ENCODE measurements at places on chromosomes 6 and 20.

DNA sequence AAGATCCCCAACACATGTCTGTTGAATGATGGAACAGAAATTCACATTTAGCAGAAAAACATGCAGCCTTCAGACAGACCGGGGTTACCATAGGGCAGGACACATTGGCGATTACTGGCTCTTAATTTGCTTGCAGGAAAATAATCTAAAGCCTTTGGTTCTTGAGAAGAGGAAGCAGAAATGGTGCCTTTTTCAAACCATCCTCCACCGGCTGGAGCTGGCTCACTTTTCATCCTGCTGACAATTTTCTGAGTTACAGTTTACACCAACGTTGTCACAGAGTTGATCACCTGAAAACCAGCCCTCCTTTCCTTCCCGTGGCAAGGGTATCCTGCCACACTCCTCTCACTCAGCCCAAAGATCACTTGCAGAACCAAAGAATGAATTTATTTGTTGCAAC lies 32.6 kb downstream of the SF3B5 start:
- no peak for DNase-seq

- DNase-seq: no peak
Measured at GRCh38 chr20:2293971-2294370, 1.8 kb upstream of the TGM3 start.

GRCh38 chr6:113060664-113061063 lies 713.5 kb downstream of the RFPL4B start:
- DNase-seq: no peak

GRCh38 chr20:32779500-32780211 lies 17.5 kb downstream of the DNMT3B start:
- peak; percentile 98 for DNase-seq

DNA sequence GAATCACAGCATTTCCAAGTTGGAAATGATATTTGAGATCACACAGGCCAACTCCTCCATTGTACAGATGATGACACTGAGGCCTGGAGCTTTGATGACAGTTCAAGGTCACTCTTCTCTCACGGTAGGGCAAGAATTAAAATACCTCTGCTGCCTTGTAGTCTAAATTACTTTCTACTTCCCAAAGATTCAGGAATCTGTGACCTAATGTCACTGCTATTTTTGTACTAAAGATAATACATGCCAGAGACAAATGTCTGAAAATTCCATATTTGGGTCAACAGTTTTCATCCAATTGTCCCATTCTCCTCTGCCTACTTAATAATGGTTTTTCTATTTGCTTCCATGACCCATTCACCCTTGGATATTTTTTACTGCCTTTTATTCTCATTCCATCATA lies 160.0 kb downstream of the SOD2 start:
- DNase-seq: no peak

DNA sequence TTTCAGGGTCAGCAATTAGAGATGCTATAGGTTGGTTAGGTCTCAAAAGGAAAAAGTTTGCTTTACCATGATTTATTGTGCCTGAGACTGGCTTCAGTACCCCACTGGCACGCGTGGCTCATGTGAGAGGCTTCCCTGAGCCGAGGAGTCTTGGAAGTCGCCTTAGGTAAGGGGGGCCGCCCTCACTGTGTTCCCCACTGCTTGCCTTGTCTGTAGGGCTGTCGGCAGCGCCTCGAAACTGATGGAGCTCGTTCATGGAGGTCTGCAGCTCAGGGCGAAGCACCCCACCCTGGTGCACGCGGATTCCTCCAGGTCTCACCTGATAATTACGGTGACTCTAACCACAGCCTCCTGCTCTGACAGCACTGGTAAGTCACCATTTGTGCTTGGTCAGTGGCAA lies 39.2 kb downstream of the FRMD1 start:
- no peak for DNase-seq

DNA sequence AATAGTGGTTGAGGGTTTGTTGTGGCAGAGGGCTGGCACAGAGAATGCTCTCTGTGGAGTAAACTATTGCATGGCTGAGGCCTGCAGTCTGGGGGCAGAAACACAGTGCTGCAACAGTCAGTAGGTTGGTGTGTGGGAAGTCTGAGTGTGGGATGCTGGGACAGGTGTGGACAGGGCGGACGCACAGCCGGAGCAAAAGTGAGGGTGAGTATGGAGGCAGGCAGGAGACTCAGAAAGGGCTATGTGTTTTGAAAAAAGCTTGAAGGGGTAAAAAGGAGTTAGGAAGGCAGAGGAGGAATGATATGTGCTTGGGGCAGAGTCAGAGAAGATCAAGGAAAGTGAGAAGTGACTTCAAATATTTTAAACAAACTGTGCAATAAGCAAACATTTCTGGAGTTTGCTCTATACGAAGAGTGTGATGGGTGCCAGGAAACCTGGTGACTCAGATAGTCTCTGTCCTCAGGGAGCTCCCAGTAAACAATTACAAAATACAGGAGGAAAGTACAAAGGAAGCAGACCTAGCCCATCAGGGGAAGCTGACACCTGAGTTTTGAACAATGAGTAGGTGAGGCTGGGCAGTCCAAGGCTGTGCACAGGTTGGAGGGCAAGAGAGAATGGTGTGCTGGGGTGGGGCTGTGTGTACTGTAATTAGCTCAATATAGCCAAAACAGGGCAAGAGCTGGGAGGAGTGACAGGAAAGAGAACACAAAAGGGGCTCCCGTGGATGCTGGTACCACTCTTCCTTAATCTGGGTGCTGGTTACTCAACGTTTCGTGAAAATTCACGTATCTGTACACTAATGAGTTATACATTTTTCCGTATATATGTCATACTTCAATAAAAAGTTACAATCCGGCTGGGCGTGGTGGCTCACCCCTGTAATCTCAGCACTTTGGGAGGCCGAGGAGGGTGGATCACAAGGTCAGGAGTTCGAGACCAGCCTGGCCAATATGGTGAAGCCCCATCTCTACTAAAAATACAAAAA lies 55.2 kb downstream of the PIGU start:
- no peak for DNase-seq

GRCh38 chr6:167751579-167752115 lies 75.1 kb upstream of the AFDN start:
- DNase-seq: no peak

DNA sequence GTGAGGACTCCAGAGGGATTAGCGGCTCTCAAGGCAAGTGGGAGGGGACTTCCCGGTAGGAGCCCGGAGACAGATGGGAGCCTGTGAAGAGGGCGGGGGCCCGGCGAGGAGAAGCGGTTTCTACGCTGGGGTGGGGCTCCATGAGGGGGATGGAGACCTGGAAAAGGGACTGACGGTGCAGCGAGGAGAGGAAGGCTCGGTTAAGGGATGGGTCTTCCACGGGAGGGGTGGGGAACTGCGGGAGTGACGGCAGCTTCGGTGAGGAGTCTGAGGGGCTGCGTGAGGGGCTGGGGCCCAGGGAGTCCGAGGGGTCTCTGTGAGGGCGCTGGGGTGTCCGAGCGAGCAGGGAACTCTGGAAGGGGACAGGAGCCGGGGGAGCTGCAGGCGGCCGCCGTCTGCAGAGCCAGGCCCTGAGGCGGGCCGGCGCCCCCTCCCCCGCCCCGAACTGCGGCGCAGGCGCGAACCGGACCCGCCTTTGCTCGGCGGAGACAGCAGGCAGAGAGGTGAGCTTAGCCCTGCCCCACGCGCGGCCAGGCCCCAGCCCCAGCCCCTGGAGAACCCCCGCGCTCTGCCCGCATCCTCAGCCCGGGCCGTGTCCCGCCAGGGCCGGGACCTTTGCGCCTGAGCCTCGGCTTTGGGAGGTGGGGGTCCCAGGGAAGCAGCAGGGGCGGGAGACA lies at the start of gene NRSN2:
TSS of gene NRSN2 (plus strand) at position 472 of the 677 bp plus-strand sequence. CDS start 2,533 bp downstream, outside the sequence.
- DNase-seq: peak; percentile 56

DNA sequence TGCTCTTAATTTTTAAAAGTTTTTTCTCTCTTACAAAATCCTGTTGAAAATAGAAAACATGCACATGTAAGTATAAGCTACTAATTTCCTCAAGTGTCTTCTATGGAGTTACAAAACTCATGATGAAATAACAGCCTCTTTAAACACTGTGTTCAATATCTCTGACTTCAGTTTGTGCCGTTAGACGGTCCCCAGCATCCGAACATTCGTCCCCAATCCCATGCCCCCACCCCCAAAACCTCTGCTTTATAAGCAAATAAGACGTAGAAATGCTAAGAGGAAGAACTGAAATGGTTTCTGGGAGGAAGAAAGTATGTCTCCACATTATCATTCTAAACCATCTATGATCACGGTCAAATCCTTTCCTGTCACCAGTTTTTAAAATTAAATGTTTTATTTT lies 31.7 kb upstream of the MYB start:
- no peak for DNase-seq

- no peak for DNase-seq
Measured at GRCh38 chr6:90790058-90790457, 203.2 kb upstream of the MAP3K7 start.

DNA sequence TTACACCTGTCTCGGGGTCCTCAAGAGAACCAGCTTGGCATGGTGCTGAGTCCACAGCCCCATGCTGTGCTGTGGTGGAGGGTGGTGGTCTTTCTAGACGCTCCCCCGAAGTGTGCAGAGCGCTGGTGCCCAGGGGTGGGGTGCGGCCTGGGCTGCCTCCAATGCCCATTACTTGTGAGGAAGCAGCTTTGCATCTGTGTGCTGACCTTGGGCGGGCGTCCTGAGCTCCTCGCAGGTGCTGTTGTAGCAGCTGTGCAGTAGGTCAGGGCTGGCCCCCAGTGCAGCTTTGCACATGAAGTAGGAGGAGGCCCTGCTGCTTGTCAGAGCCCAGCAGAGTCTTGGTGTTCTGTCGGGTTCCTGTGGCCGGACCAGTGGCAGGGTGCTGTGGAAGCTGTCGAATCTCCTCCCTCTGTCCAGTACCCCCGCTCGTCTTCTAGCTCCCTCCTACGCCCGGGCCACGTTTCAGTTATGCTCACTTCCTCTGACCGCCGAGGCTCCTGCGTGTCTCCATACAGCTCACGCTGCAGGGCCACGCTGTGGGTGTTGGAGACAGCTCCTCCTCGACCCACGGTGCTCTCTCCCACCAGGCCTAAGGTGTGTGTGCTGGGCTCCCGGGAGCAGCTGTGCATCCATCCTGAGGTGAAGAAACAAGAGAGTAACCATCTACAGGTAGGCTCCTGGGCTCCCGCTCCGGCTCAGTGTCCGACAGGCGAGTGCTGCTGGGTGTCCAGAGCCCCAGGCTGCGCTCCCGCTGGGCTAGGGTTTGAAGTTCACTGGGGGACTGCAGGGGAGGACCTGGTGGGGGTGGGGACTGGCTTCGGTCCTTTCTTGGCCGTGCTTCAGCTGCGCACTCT lies 4.1 kb downstream of the RTEL1 start:
- no peak for DNase-seq

- DNase-seq: no peak
Measured at GRCh38 chr20:53914781-53915445, 155.5 kb downstream of the BCAS1 start.

DNA sequence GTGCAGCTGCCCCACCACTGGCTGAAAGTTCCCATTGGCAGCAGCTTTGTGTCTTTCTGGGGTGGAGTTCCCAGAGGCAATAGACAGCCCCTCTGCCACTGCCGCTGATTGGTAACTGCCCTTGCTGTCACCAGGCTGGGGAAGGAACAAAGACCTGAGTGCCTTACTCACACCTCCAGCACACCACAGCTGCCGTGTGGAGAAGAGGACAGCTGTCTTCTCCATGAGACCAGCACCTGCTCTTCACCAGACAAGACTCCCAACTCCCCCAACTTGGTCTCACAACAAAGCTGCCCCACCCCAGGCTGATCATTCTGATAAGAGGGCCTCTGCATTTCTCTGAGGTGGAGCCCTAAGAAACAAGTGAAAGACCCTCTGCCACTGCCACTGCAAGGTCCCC lies 39.7 kb upstream of the PTCHD4 start:
- DNase-seq: no peak

DNA sequence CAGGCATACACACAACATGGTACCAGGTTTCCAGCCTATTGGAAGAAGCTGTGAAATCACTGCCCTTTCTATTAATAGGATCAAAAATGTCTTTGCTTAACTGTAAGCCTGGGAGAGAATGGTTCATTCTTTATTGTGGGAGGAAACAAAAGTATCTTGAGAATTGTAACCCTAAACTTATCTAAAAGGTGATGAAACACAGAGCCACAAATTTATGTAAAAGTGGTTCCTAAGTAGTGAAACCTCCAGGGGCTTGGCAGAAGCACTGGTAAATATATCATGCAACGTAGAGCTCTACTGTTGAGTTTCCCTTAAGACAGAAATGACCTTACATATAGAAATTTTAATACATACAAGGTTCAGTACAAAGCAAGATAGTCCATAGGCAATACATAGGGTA lies 17.2 kb upstream of the NOX3 start:
- DNase-seq: no peak

DNA sequence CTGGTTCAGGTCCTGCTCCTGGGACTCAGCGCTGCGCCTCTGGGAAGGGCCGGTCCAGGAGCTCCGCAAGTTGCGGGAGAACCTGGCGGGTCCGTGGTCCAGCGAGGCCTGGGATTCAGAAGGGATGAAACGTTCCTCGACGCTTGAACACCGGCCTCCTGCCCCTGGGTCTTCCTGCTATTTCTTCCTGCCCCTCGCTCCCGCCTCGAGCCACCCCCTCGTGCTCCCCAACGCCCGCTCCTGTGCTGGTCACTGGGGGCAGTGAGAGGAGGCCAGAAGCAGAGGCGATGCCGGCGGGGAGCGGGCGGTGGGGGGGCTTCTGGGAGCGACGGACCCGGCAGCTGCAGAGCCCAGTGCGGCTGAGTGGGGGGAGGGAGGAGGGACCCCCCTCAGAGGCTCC lies 20.8 kb upstream of the KIF25 start:
- DNase-seq: no peak

All from neural crest cell (in vitro differentiated cells).